ENCODE measurements at places on chromosomes 5 and 9.

DNA sequence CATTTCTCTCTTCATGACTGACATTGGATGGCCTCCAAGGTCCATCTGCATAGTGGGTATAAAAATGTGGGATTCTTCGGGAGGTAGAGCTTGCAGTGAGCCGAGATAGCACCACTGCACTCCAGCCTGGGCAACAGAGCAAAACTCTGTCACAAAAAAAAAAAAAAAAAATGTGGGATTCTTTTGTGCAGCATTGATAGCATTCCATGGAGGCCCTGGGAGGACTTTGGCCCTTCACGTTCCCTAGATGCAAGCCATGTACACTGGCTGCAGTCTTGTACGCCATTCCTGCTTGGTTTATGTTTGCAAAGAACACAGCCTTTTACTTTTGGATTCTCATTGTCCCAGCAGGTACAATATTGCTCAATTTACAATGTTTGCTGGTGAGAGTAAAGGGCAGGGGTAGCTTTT is 157.8 kb downstream of the SLCO4C1 start:
- no peak for DNase-seq

- DNase-seq, result no peak
Measured at GRCh38 chr5:76384189-76384588, 18.9 kb upstream of the IQGAP2 start.

GRCh38 chr5:62681117-62681850 is 102.7 kb downstream of the LRRC70 start:
- no peak for DNase-seq

GRCh38 chr5:95347506-95348120 is 43.6 kb upstream of the FAM81B start:
- DNase-seq, result no peak
